Head of caudate nucleus (tissue), 42 donors: ENCODE measurements at places on chromosomes 7 and 10.

DNA sequence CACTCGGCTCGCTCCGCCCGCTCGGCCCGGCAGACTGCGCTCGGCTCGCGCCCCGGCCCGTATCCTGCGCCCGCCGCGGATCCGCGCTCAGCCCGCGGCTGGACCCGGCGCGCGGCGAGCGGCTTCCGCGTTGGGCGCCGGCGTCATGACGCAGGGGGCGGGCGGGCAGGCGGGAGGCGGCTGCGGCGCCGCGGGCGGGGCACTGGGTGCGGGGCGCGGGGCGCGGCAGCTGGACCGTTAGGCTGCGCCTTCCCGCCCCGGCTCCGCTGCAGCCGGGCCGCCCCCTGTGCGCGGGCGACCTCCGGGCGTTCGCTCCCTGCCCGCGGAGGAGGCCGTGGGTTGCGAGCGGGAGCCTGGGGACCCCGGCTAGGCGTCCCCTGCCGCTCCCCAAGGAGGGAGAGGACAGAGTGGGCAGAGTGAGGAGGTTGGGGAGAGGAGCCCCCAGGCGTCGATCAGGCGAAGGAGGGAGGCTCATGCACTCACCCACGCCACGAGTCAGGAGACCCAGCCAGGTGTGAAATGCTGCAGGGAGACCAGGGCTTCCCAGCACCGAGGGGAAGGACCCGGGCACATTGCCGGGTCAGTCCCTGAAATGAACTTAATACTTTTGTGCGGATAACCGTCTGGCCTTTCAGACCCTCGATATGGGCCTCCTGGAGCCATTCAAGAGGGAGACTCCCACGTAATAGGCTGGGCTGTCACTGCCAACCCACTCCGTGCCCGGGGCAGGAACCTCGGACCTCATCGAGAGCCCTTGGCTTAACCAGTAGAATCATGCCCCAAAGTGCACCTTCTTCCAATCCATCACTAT, at the start of gene PIP4K2A:
Gene PIP4K2A, minus strand, starts transcription at position 100 of the 811 bp plus-strand sequence. CDS start 252 bp downstream, outside the sequence.
- peak; percentile 78 for DNase-seq

GRCh38 chr10:83539528-83540308, 599.6 kb upstream of the GHITM start:
- DNase-seq, result no peak

GRCh38 chr10:18737841-18738240, 78.6 kb downstream of the ARL5B start:
- DNase-seq, result no peak

GRCh38 chr10:60155099-60155877, 234.4 kb downstream of the ANK3 start:
- DNase-seq, result no peak

GRCh38 chr7:36291387-36292316, 98.0 kb upstream of the ANLN start:
- DNase-seq, result peak; percentile 86

DNA sequence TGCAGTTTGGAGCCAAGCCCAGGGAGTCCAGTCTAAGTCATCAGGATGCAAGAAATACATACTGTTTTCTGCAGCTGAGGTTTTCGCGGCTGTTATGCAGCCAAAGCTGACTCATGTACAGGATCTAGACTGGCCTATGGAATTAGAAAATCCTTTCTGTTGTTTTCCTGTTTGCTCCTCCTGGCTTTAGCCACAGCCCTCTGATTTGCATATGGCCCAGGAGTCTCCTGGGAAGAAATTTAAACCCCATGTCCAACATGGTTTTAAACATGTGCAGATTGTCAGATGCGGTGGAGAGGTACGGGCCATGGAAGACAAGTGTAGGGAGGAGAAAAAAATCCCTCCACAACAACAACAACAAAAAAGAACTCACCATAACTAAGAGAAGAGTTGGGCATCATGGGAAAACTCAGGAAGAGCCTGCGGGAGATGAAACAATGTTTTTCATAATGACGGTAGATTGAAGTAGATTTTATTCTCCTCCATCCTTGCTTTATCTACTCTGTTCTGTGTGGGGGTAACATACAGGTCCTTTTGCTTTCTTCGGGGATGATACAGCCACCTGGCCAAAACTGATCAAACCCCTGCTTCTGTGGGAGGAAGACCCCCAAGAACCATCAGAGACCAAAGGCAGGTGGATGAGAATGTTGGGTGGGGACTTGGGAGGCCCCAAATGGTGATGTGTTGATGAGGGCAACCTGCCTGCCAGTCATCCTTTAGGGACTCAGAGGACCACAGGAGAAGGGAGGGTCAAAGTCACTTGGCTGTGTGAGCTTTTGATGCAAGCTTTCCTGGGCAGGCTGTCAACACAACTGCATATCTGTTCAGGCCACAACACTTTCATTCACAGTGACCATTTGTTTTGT, 29.8 kb upstream of the GNA12 start:
- no peak for DNase-seq

DNA sequence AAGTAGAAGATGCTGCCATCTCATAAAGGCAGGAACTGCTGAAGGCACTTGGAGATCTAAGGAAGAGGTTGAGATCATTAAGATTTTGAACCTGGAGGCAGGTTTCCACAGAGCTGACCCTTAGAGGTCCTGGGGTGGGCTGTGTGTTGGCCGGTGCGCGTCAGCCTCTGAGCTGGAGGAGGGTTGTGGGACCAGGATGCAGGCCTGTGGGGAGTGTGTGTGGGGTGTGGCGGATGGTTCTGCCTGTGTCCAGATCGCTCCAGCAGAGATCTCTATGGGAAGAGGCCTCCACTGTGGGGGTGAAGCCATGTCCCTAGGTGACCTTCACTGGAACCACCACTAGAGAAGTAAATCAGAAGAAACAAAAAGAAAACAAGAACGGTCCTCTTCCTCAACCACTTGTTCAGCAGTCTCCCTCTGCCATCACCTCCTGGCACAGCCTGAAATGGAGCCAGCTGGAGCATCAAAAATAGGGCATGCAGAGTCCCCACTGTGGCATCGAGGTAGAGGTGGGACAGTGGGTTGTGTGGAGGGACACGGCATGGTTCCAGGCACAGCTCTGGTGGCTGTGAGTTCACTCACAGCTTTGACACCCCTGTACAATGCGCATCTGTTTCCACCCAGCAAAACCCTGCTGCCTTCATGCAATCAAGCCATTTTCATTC, 453.8 kb downstream of the TCERG1L start:
- DNase-seq, result no peak

DNA sequence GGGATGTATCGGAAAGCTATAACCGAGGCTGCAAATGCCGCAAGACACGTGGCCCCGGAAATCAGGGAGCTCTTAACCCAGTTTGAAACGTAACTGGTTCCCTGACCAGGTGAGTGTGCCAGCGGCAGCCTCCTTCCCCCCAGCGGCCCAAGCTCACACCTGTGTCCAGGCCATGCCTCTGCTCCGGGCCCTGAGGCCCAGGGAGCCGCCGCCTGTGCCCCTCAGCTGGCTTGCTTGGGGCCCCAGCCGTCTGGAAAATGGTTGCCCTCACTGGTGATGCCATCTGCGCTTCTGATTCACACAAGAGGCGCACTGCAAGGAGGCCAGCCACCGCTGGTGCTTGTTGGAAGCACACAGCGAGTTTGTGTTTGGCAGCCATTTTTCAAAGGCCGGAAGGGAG, 9.2 kb downstream of the PWWP2B start:
- no peak for DNase-seq

GRCh38 chr7:23419845-23420244, 50.4 kb downstream of the IGF2BP3 start:
- no peak for DNase-seq

DNA sequence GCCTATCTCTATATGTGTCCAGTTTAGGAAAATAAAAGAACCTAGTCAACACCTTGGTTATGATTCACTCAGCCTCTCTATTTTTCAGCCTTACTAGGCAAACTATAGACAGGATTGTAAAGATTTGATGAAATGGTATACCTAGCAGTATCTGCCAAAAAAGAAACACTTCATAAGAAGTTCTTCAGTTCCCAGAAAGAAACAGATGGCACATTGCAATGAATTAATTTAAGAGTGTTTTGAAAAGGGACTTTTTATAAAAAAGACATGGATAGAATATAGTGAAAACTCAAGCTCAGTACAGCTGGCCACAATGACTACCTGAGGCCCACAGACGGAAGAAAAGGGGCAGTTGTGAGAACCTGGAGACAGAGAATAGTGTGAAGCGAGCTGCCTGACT, 40.6 kb upstream of the RTKN2 start:
- DNase-seq, result no peak
